NCI-H510A (cell line): ENCODE measurements at places on chromosomes 12 and 14.

GRCh38 chr14:100773331-100774163 is 46.9 kb downstream of the DLK1 start:
- no peak for DNase-seq

DNA sequence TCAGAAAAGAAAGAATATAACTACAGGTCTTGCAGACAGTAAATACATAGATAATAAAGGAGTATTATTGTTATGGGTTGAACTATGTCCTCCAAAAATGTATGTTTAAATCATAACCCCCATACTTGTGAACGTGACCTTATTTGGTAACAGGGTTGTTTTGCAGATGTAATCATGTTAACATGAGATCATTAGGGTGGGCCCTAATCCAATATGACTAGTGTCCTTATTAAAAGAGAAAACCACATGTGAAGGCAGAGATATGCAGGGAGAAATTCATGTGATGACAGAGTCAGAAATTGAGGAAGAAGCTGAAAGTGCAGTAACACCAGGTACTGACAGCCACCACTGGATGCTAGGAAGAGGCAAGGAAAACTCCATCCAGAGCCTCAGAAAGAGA is 29.0 kb downstream of the MAGOHB start:
- no peak for DNase-seq

GRCh38 chr12:67531501-67531900 is 117.0 kb upstream of the DYRK2 start:
- no peak for DNase-seq

DNA sequence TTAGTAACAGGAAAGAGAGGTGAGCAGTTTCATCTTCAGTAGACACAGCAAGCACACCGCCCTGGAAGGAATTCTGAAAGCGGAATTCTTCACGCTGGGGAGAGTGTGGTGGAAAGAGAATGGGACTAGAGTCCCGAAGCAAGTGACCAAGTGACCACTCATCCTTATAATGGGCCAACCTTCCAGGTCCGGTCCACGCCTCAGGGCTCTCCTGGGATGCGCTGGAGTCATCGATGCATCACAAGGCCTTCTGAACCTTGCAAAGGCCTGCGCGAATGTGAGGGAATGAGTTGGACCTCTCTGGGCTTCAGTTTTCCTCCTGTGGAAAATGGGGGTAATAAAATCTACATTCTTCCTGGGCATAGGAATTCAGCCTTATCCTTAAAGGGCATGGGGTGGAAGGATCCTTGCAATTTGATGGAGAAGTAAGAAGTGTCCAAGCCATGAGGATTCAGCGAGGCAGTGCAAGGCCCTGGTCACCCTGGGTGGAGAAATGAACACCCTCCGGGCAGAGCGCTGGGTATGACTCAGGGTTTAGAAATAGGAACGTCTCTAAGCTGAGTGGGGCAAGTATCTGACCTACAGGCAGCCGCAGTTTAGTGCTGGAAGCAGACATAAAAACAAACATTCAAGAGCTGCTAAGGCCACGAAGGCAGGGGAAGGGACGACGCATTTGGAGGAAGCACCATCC is 97.7 kb downstream of the SETD3 start:
- no peak for DNase-seq

DNA sequence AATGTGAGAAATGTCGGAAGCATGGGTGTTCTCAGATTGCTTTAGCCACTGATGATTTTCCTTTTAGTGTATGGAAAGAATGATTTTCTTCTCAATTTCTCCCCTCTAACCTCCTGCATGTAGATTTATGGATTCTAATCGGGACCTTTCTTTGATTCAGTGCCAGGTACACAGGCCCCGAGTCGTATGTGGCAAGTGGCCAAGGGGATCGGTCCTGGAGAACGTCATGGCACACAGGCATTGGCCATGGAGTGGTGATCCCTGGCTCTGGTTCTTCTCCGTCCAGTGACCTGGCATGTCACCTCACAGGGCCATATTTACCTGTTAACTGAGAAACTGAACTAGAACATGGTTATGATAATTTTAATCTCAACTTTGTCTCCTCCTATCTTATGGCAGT is 58.1 kb downstream of the ETV6 start:
- peak; percentile 31 for DNase-seq

DNA sequence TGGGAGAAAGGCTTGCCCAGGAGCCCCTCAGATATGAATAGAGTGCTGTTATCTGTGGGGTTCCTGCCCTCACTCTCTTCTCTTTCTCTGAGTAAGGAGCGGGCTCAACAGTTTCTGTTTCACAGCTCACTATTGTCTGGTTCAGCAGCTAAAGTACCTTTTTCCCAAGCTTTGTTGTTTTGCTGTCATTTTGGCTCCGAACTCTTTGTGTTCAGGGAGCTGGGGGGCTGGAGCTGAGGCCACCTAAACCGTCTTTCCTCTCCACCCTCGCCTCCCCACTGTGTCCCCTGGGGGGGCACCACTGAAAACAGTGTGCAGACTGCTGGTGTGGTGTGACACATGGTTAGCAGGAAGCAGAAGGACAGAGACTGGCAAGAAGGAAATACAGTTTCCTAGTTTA is 51.4 kb downstream of the FBXW8 start:
- no peak for DNase-seq

- no peak for DNase-seq
Measured at GRCh38 chr12:53561590-53561953, 54.3 kb upstream of the NPFF start.

- no peak for DNase-seq
Measured at GRCh38 chr14:54881761-54882401, 20.7 kb downstream of the GCH1 start.

DNA sequence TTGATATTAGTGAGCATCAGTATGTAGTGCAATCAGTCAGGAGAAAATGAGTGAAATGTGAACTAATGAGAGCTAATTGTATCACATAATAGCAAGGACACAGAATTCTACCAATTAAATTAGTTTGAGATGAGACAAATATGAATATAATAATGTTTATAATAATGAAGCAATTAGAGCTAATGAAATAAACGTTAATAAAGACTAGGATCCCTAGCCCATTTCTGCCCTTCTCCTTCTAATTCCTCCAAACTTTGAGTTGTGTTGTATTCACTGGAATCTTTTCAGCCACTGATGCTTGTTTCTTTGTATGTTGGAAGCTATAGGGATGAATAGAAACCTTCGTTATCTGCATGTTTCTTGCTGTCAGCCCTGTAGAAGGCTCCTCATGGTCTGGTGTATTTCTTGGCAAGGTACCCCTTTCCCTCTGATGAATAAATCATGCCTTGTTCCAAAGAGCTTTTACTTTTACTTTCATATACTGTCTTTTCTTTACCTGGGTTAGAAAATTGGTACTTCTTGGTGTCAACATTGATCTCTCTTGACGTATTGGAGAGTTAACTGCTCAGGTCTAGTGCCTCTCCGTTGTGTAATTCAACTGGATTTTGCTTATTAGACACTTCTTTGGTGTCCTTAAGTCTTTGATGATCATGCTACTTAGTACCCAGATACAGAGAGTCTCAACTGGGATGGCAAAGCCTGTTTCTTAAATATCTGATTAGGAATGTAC is 154.8 kb downstream of the PTCSC3 start:
- no peak for DNase-seq

- no peak for DNase-seq
Measured at GRCh38 chr12:52573306-52573705, 337 bp downstream of the KRT74 start.

DNA sequence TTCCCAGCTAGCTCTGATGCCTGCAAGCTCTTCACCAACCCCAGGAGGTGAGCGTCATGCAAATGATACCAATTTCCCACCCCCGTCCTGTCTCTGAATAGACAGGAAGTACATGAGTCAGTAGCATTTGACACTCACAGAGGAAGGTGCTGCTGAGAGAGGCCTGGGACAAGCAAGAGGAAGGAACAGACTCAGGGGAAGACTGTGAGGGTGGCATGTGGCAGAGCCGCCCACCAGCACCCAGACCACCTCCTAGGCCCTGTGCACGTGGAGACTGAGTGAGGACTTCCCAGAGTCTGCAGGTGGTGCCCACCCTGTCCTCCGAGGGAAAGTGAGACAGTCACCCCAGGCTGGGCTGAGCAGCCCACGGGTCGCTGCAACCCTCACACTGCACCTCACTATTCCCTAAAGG is 199.5 kb upstream of the SFSWAP start:
- no peak for DNase-seq

DNA sequence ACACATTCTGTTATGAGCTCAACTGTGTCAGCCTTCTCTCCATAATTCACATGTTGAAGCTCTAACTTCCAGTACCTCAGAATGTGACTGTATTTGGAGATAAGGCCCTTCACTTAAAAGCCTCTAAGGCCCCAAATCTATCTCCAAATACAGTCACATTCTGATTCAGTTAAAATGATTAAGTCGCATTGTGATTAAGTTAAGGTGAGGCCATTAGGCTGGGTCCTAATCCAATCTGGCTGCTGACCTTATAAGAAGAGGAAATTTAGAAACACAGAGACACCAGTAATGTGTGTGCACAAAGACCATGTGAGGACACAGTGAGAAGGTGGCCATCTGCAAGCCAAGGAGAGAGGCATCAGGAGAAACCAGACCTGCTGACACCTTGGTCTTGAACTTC is 141.6 kb downstream of the GXYLT1 start:
- no peak for DNase-seq

DNA sequence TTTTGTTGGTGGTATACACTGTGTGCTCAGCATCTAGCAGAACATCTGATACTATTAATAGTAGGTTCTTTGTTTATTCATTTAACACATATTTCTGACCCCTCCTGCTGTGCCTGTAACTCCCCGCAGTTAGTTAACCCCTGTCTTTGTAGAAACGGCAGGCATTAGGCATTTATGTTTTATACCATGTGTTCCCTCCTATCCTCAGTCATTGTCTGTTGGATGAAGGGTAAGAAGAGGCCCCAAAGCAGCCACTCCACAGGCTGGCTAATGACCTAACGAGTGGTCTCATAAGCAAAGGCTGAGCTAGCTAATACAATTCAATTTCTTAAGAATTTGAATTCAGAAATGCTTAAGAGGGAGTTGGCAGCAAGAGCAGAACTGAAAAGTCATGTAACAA is 170.8 kb downstream of the TMX1 start:
- DNase-seq = no peak

DNA sequence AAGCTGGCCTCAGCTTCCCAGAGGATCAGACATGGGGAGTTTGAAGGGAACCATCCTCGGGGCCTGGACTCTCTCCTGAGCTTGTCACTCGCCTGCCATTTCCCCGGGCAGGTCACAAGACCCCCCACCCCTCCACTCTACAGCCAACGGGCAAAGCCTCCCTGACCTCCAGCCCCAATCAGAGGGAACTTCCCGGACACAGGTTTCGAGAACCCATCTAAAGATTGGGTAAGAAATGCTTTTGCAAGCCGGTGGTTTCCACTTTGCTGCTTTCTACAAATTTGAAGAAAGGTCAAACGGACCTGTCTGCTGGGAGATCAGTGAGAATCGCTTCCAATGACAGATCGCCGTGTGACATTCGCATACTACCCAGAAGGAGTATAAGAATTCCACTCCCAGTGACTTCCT is 89.6 kb downstream of the SCARB1 start:
- no peak for DNase-seq

GRCh38 chr12:105724641-105725040 is 394.1 kb downstream of the C12orf75 start:
- no peak for DNase-seq

- peak; percentile 9 for DNase-seq
Measured at GRCh38 chr12:79886917-79887519, 47.9 kb downstream of the PPP1R12A start.

DNA sequence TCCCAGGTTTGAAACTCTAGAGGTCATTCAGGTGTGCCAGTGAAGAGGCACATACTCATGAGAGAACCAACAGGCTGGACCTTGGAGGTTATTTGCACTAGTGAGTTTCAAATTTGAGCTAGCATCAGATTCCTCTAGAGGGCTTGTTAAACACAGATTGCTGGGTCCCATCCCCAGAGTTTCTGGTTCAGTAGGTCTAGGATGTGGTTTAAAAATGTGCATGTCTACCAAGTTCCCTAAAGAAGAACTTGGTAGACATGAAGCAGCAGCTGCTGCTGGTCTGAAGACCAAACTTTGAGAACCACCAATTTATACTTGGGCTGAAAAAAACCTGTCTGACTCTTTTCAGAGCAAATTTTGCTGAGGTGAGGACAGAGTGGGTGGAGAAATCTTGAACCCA is 61.7 kb downstream of the SUSD6 start:
- DNase-seq = no peak

GRCh38 chr12:118617611-118618450 is 241.5 kb downstream of the SUDS3 start:
- DNase-seq = no peak

- peak; percentile 32 for DNase-seq
Measured at GRCh38 chr12:82359115-82359478, 768 bp downstream of the METTL25 start.

GRCh38 chr12:6775185-6776174 is 3.2 kb downstream of the LAG3 start:
- DNase-seq = peak; percentile 7

GRCh38 chr12:17456486-17456885 is 633.5 kb downstream of the RERGL start:
- DNase-seq = no peak

DNA sequence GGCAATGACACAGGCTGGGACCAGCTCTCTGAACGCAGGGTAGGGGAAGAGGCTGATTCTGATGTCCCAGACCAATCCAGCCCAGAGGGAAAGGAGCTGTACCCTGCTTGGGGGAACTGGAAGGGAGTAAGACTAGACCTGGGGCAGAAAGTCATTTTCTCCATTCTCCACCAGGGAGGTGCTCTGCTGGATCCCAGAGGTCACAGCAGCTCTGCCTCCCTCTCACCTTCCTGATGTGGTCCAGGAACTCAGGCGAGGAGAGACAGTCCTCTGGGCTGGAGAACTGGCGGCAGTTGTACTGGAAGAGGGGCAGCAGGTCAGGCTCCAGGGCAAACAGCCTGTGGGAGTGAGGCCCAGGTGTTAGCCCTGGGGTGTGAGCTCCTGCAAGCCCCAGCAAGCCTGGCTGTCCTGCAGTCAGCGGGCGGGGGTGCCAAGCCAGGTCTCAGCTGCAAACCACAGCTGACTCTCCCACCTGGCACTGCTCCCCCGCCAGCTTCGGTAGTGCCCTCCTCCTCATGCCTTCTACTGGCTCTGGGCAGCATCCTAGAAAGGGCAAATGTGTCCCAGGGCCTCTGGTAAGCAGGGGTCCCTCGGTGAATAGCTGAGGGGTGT is 1.9 kb downstream of the NGB start:
- DNase-seq = peak; percentile 41

- peak; percentile 5 for DNase-seq
Measured at GRCh38 chr12:88334271-88334670, 192.2 kb downstream of the TMTC3 start.

- DNase-seq = no peak
Measured at GRCh38 chr14:29220566-29220965, 454.0 kb downstream of the FOXG1 start.

DNA sequence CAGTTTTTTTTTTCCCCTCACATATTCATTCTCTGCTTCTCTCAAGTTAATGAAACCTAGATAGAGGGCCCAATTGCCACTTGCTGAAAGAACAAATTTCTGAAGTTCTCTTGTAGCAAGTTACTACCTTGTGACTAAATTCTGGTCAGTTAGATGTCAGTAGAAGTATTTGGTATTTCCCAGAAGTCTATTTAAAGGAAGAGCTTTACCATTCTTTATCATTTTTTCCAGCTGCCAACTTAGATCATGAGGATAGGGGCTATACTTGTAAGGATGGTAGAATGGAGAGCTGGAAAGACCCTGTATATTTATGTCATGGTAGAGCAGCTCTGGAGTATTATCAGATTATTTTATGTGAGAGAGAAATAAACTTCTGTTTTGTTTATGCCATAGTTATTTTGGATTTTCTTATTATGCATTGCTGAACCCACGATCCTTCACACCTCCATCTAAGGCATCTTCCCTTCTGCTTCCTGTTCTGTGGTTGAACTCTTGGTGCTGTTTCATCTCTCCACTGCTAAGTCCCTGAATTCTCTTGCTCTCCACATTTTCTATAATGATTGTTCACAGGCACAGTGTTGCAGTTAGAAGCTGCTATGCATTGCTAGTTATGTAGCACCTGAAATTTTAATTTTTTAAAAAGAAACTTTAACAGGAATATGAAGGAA is 25.9 kb downstream of the FUT8 start:
- DNase-seq = no peak
